Left renal pelvis (tissue), 4 donors: ENCODE measurements at places on chromosomes 6 and 20.

DNA sequence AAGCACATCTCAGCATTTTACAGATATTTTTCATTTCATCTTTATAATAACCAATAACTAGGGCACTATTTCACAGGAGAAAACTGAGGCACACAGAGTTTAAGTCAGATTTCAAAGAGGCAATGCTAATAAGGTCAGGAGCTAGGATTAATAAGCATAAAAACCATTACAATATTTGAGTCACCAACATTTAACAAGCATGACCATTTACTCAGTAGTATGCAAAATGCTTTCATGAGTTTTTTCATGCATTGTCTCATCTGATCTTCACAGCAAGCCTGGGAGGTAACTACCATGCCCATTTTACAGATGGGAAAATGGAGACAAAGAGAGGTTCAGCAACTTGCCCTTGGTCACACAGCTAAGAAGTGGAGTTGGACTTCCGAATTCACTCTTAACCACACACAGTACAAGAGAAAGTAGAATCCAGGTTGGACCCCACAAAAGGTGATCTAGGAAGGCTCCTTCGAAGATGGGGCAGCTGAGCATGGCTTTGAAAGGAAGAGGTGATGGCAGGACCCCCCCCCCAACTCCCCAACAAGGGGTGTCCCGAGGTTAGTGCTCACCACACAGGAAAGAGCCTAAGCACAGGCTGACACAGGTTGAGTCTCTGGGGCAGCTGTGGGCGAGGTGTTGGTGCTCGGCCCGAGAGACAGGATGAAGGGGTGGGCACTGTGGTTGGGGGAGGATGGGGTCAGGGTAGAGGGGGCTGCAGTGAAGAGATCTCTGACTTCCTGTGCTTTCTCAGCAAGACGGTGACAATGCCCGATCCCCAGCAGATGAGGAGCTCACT, 108.8 kb downstream of the PREX1 start:
- DNase-seq = no peak

DNA sequence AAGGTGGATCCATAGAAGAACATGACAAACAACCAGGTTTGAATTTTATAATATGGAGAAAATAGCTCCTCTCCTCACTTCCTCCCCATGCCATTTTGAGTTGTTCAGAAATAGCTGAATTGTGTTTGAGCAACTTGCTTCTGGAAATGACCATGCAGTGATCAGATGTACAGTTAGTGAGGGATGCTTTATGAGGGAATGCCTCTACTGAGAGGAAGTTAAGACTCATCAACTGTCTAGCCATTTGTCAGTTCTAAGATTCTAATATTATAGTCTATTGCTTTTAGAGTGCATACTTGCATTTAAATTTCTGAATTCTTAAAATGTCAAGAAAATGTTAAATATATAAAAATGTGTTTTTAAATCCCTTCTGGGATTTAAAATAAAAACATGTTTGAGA, 3.8 kb downstream of the LAMA2 start:
- no peak for DNase-seq

DNA sequence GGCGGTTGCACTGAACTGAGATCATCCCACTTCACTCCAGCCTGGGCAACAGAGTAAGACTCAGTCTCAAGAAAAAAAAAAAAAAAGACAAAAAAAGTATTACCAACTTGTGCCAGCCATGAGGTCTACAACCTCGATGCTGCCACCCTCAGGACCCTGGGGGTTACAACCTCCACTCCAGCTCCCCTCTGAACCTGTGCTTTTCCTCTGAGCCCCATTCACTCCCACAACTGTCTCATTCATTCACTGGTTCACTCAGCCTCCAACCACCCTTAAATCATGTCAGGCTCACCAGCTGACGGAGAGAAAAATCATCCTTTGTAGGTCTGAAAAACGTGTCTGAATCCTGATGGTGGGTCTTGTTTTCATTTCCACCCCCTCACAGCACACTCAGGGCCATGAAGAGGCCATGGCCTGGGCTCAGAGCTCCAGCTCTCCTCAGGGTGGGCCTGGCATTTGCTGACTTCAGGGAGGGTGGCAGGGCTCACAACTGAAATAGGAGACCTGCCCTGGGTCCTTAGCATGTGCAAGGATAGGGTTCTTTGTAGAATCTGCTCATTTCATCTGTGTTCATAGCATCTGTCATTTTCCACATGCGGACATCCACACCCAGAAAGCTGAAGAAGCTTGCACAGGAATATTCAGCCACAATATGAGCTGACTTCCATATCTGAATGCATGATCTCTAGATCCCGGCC, 1.9 kb upstream of the ULBP1 start:
- DNase-seq = no peak

DNA sequence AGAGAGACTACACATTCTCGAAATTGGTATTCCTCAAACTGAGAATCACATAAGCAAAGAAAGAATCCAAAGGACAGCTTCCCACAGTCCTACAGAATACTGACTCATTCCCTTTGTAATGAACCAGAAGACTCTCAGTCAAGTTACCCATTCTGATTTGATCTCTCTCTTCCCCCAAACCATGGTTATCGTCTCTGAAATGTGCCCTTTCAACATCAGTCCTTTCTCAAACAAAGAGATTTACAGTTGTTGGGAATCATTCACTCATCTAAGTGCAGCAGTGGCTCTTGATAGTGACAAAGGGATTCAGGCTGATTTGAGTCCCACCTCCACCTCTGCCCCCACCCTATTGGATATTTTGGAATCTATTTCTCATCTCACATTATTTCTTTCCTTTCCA, 15.0 kb upstream of the RSPO3 start:
- DNase-seq = no peak
